ENCODE measurements at places on chromosomes 3 and 15.

- DNase-seq: no peak
Observed at GRCh38 chr3:70431911-70432310, 119.5 kb upstream of the MDFIC2 start.

- DNase-seq: no peak
Observed at GRCh38 chr15:48828906-48829305, 18.0 kb upstream of the CEP152 start.

DNA sequence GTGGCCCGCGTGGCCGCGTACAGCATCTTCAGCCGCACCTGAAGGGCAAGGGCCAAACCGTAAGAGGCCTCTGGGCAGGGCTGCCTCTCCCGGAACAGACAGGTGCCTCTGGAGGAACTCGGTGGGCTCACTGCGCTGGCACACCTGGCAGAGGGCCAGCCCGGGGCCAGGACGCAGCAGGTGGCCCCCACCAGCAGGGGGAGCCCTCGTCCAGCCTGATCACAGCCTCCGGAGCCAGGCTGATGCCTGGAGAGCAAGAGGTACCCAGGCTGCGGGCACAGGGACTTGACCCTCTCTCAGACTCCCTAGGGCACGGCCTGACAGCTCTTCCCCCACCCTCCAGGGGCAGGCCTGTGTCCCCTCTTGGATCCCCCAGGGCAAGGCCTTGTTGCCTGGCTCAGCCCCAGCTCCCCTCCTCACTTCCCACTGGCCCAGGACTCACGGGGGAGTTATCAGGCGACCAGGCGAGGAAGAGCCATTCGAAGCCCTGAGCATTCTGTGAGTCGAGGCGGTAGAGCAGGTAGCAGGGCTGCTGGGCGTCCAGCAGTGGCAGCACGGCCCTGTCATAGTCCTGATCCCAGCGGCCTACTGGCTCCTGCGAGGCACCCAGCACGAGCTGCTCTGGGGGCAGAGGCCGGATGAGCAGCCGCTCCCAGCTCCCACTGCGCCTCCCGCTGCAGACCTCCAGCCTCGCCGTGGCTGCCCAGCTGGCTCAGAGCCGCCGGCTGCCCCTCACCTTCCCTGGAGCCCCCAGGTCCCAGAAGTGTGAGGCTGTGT is 6.2 kb upstream of the TLR9 start:
- peak; percentile 51 for DNase-seq

GRCh38 chr3:147099076-147099475 is 307.3 kb downstream of the ZIC4 start:
- DNase-seq: no peak

GRCh38 chr3:11287404-11287803 is 15.2 kb downstream of the ATG7 start:
- peak; percentile 71 for DNase-seq

DNA sequence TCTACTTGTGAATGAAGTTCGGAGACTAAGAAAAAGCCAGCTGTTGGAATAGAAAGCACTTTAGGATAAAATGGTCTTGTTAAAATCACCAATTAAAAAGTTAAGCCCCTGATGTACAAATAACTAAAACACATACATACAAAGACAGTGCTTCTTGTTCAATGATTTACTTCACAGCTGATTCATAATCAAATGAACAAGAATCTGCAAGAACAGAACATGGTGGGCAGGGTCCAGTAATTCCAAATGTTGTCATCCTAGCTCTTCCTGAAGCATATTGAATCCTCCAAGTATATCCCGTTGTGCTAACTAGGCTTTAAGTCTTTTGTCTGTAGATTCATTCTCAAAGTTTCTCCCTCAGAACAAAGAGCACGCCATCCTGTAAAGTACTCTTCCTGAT is 24.5 kb downstream of the NIT2 start:
- no peak for DNase-seq

DNA sequence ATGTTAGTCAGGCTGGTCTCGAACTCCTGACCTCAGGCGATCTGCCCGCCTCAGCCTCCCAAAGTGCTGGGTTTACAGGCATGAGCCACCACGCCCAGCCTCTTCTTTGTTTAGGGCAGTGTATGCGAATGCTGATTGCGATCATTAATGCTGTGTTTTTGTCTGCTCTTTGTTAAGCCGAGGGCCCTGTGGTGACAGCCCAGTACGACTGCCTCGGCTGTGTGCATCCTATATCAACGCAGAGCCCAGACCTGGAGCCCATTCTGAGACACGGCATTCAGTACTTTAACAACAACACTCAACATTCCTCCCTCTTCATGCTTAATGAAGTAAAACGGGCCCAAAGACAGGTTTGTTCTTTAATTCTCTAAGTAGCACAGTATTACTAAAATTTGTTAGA is 7.8 kb downstream of the KNG1 start:
- no peak for DNase-seq

- DNase-seq: no peak
Observed at GRCh38 chr3:86673991-86674390, 317.0 kb downstream of the VGLL3 start.
